ENCODE measurements at places on chromosomes 2 and 18. TPM values are rescaled to one million over a fixed set of nuclear protein-coding genes. Genes with fewer than 3 reads are reported as not detected.

Gene ATF2
- 81.3 TPM for total RNA-seq

Gene PRSS56
- total RNA-seq, result not detected

Gene KCNIP3
- total RNA-seq, result 0.29 TPM

Gene LAMA1
- total RNA-seq, result 8.3 TPM

Gene CDH19
- total RNA-seq, result not detected

Gene C2orf92
- total RNA-seq, result 2.5 TPM

Gene GAL3ST2
- 0.36 TPM for total RNA-seq

DNA sequence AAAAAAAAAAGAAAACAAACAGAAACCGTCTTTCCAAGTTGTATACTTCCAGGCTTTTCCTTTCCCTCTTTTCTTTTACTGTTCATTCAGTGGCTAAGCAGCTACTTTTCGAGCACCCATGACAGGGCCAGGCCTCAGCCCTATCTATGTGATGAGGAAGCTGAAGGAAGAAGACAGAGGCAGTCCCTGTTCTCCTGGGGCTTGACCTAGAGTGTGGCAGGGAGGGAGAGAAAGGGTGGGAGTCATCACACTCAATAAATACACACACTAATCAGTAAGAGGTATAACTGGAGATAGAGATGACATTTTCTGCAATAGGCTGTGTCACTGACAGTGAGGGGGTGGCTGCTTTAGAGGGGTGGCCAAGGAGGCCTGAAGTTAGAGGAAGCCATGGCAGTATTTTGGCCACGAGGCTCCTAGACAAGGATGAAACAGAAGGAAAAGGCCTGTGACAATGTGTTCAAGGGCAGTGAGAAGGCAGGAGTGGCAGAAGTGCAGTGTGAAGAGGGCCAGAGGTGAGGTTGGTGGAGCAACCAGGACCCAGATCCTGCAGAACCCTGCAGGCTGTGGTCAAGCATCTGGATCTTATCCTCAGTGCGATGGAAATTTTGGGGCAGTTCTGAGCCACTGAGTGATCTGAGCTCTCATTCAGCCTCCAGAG lies 131.8 kb upstream of the TTC39C start:
- DNase-seq, result no peak

GRCh38 chr2:23620841-23621341 lies 235.9 kb downstream of the KLHL29 start:
- DNase-seq, result peak; percentile 82

DNA sequence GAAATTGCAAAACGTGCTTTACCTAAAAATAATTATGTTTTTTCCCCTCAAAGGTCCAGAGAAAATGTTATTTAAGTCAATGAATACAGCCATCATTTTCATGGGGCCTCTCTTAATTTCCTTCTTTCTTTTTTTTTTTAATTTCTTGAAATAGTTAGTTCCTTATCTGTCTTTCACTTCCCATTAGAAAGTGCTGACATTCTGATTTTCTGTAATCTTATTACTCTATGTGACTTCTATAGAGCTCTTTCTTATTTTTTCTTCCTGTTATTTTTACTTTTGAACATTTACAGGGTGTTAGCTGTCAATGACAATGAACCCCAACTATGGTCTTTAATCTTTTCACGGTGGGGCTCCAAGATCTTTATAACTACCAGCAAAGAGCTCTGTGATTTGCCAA lies 30.0 kb downstream of the CTLA4 start:
- no peak for DNase-seq

GRCh38 chr2:134122610-134123009 lies 131.3 kb upstream of the MGAT5 start:
- DNase-seq, result no peak

DNA sequence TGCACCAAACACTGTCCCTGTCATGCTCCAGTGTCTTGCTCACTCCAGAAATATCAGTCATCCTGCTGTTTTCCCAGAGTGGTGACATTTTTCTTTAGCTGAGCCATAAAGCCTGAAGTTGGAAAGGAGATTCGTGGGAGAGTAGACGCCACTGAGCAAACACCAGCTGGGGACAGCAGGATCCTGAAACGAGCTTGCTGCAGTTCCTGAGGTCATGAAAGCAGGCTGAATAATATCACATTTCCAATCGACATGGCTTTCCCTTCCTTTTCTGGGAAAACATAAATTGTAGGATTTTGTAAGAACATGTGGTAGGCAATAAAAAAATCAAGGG lies 276.4 kb downstream of the CDCA7 start:
- peak; percentile 66 for DNase-seq

DNA sequence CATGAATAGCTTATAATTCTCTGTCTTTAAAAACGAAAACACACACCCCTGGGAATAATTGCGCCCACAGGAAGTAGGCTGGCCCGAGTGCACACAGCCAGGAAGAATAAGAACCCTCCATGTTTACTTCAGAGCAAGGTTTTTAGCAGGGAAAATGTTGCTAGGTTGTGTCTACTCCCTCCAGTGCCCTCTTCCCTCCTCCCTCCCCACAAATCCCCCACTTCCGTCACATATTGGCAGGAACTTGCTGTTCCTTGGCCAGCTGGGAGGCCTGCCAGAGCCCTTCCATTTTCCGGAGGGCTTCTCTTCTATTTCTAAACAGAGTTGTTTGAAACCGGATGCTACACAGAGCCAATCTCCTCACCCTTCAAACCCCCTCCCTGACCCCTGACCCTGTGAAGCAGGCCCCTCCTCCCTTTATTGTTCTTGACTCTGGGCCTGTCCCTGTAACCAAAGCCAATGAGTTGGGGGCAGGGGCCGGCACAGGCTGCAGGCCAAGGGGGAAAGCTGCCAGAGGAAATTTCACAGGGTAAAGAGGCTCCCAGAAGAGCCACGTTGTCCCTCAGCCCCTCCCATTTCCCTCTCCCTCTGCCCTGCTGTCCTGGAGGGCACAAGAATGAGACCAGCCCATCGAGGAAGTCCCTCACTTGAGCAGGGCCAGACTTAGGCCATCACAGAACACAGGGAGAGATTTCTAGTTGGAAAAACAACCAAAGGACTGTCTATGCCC lies 49.8 kb upstream of the LGALSL start:
- peak; percentile 81 for DNase-seq

DNA sequence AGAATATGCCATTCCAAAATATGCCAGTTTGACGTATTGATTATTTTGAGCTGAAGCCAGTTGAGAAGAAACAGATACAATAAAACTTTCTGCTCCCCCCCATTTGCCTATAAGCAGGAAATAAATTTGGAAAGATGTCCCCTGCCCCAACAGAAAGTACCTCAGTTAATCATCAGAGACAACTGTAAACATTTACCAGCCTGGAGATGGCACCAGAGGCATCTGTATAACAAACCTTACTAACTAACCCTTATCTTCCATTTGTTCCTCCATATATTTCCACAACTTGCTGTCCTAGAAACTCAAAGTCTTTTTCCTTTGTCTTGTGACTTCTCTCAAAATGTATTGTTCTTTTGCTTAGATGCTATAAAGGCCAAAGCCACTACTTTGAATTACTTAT lies 93.8 kb downstream of the AKAIN1 start:
- DNase-seq, result no peak

- no peak for DNase-seq
These were observed 146.4 kb downstream of the FTCDNL1 start for GRCh38 chr2:199704358-199705238.

GRCh38 chr18:32318581-32318980 lies 128.7 kb downstream of the MEP1B start:
- no peak for DNase-seq

- no peak for DNase-seq
These were observed 238.2 kb upstream of the AGAP1 start for GRCh38 chr2:235255693-235256092.

DNA sequence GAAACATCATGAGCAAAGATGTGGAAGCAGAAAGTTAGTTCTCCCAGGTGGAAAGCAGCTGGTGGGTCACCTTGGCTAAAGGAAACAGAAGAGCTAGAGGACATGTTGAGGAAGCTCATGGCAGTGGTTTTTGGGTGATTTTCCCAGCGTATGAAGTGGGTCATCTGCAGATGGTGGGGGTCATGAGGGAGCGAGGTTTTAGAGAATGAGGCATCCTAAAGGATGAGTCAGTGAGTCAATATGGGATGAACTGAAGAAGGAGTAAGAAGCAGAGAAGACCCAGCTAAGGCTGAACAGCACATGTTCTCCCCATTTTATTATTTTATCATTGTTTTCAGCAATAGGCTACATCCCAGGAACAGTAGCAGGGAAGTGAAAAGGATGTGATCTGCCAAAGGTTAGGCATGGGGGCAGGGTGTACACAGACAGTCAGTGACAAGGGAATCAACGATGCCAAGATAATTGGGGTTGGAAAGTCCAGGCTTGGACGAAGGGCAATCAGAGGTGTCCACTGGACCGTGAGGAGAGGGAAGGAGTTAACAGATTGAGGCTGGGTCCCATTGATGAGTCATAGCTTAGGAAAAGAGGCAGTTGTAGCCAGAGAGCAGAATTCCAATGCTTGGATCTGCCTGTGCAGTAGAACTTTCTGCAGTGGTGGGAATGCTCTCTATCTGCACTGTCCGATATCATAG lies 289.3 kb upstream of the RAB12 start:
- no peak for DNase-seq

DNA sequence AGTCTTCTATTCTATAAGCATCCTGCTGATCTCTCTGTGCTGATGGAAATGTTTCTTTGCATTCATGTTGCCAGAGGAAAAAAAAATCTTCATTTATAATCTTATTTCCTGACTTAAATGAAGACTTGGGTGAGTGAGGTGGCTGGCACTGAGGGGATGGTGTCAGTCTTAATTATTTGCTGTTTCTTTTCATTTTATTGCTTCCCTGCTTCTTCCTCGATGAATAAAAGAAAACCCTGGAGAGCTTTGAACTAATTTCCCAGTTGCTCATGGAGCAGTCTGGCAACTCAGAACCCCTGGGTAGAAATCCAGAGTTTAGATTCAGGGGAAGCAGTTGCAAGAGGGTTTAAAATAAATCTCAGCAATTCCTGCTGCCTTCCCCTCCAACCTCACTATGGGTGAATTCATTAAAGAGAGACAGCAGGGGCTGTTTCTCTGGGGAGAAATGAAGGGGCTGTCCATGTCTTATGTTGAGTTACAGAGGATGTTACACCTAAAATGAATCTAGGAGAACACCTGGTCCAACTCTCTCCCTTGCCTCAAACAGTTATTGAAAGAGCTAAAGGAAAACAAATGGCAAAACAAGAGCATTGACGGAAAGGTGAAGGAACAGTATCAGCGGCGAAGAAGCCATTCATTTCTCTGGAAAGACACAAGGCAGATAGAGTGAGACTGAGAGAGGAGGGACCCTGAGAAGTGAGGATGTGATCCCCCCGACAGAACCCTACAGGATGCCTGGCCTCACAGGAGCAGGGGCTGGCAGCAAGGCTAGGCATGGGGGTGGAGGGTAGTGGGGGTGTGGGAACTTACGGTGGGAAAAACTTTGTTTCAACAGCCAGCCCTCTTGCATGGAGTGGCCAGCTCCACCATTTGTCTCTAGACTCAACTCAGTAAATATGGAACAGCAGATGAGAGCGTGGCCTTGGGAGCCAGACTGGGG lies 41.0 kb downstream of the SP110 start:
- no peak for DNase-seq

DNA sequence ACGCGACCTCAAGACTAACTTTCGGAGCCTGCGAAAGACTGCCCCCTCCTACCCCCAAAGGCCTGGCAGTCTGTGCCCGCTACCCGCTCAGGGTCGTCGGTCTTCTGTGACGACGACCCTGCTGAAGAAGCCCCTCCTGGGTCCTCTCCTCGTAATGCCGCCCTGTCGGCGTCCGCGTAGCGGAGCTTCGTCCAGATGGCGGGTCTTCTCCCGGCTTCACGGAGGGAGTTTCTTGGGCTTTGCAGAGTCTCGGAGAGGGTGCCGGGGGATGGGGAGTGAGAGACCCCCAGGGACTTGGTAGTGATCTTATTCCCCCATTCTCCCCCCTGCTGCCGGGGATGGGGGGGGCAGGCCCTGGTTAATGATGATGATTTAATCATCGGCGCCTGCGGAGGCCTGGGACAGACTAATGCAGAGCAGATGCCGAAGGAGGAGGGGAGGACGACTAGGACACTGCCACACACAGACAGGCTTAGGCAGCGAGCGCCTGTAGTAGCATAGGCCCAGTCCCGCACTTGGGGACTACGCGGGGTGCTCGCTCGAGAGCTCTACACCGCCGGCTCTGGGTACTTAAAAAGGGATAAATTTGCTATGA lies 528 bp upstream of the PCGF1 start:
- DNase-seq, result peak; percentile 90

DNA sequence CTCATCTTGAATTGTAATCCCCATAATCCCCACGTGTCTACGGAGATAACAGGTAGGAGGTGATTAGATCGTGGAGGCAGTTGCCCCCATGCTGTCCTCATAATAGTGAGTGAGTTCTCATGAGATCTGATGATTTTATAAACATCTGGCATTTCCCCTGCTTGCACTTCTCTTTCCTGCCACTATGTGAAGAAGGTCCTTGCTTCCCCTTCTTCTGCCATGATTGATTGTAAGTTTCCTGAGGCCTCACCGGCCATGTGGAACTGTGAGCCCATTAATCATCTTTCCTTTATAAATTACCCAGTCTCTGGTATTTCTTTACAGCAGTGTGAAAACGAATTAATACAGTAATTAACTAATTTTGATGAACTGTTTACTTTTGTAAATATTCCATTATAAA lies 582.5 kb downstream of the TSN start:
- DNase-seq, result no peak

GRCh38 chr2:227256605-227257004 lies 68.4 kb upstream of the MFF start:
- no peak for DNase-seq

DNA sequence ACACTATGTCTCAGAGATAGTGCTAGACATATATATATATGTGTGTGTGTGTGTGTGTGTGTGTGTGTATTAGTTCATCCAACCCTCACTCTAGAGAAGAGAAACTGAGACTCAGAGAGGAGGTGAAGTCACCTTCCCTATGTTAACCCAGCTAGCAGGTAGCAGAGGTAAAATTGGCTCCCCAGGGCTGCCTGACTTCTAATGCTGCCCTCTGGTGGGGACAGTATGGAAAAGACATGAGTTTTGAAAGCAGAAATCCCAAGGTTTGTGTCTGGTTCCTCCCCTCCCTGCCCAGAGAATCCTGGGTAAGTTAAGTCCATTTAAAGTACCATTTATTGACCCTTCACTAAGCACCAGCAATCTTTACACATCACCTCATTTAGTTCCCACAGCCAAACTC lies 137.7 kb downstream of the THNSL2 start:
- DNase-seq, result no peak

DNA sequence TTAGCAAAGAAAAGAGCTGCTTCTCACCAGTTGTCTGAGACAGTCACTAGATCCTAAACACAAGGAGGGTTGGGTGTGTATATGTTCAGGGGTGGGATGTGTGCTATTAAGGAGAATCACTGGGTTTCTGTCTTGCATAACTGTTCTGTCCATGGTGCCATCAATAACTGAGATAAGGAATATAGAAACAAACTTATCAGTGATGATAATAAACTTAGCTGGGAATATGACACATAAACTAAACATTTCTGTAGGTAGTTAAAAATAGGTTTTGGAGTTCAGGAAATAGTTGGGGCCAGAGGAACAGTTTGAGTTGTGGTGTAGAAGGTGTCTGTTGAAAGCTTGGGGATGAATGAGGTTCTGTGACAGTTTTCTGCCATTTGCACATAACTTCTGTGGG lies 17.4 kb downstream of the NAPG start:
- DNase-seq, result no peak

DNA sequence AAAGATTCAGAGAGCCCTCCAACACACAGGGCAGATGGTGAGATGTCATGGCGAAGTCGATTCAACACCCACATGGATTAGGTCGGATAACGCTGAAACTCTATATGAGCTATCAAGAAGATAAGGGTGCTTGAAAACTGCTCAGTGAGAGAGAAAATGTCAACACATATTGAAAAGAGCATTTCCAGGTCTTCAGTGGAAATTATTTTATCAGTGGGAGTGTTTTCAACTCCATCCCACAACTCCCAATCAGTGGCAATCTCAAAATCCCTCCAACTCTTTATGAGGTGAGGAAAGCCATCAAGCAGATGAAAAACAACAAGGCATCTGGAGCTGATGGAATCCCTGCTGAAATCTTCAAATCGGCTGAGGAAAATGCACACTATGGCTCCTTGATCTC lies 104.5 kb upstream of the KLHL14 start:
- no peak for DNase-seq
